ENCODE measurements at places on chromosomes 11 and 22. TPM values are rescaled to one million over a fixed set of nuclear protein-coding genes. Genes with fewer than 3 reads are reported as not detected.

DNA sequence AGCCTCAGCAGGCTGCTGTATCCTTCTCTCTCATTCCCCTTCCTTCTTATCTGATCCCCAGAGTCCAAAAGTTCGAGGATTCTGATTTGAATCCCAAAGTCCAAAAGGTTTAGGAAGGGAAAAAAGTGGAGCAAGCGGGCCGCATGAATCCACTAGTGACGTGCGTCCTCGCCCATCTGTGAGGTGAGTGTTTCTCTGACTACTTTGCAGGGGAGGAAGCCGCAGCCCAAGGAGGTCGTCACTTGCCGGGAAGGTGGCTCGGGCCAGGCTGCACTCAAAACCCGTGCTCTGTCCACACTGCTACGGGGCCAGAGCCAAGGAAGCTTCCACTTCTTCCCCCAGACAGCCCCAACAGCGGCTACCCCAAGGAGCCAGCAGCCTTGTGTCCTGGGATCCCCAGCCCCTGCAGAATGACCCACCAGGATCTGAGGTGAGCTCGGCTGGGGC lies 16.3 kb downstream of the SLC25A18 start:
- DNase-seq = no peak

DNA sequence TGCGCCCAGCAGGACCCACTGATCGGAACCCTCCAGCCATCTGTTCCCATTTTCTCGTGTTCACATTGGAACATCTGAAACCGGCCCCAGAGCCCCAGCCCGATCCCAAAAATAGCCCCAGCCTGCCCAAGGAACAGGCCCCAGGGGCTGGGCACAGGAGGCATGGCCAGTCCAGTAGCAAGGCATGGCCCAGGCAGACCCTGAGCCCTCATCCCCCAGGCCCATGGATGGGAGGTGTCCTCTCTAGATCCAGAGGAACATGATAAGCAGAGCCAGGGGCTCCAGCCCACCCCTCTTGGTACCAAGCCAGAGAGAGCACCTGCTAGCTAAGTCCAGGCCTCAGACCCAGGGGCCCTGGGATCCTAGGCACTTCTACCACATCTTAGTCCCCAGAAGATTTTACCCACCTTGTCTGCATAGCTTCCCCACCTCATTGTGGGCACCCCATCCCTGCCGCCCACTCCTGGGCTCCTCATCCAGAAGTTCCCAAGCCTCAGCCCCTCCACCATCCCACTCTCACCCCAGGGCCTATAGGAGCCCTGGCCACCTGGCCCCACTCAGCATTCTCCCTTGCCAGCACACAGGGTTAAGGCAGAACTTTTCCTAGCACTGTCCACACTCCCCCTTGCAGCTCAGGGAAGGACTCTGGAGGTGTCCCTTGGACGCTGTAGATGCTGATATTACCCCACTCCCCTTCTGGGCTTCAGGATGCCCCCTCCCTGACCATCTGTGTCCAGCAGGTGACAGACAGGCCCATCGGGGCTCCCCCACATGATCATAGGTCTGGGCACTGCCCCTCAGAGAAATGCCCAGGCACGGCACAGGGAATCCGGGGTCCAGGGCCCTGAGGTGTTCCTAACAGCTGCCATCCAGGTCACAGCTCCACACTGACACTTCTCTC lies 9.5 kb downstream of the BCL9L start:
- no peak for DNase-seq

- DNase-seq = no peak
Measured at GRCh38 chr22:25690798-25691197, 51.2 kb upstream of the MYO18B start.

- DNase-seq = no peak
Measured at GRCh38 chr11:69630017-69630416, 10.9 kb upstream of the CCND1 start.

GRCh38 chr11:67289226-67289650 lies at the start of gene ANKRD13D:
Gene ANKRD13D (plus strand): TSS chr11:67289303. CDS start chr11:67289461, 158 bp downstream.
- no peak for DNase-seq

DNA sequence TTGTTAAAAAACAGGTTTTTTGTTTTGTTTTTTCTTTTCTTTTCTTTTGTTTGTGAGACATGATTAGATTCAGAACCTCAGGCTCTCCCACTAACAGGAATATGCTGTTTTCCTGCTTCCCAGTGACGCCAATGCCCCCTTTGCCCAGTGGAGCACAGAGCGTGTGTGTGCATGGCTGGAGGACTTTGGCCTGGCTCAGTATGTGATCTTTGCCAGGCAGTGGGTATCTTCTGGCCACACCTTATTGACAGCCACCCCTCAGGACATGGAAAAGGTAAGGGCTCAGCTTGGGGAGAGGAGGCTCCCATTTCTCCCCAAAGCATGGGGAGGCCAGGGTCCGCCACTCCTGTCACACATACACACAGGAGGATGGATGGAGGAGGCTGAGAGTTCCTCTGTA lies 25.0 kb downstream of the CYB5R2 start:
- DNase-seq = no peak

GRCh38 chr22:38406617-38407016 lies 48.4 kb downstream of the KCNJ4 start:
- no peak for DNase-seq

DNA sequence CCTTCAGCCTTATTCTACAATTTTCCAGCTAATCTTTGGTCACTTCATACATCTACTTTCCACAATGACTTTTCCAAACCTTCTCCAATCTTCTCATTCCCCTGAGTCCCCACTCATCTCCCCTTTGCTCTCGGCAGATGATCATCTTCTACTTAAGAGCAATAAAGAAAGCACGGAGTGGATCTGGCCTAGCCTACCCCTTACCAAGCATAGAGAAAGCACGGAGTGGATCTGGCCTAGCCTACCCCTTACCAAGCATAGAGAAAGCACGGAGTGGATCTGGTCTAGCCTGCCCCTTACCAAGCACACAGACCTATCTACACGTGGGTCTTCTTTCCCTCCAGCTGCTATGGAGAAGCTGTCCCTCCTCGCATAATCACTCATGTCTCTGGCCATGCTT lies 558.6 kb downstream of the OPCML start:
- DNase-seq = no peak

DNA sequence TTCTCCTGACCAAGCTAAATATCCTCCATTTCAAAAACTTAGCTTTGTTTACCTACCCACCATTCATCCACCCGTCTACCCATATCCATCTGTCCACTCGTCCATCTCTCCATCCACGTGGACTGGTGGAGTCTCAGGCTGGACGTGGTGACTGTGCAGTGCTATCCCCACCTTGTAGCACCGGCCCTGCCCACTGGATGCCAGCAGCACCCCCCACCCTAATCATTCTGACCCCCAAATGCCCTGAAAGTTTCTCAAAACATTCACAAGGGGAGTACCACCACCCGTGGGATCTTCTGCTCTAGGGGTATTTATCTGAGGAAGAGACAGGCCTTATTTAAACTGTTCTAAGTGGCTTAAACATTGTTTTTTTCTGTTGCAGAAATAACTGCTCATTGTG lies 206.4 kb downstream of the TBC1D22A start:
- no peak for DNase-seq

DNA sequence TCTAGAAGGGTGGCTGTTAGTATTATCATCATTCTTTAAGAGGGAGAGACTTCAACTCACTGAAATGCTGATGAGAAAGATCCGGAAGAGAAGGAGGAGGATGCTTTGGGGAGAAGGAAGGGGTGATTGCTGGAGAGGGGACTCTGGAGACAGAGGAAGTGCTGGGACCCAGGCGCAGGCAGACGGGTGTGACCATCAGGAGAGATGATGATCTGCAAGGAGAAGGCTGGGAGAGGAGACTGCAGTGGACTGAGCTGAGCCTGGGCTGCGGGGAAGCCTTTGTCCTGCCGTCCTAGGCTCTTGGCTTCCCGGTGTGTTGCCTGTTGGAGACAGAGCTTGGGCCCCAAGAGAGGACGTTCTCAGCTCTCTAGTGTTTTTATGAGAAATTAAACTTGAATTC lies 22.6 kb downstream of the RASD2 start:
- no peak for DNase-seq

GRCh38 chr11:26331911-26332571 lies at the start of gene ANO3:
Gene ANO3 (plus strand): TSS chr11:26332130. CDS start chr11:26332276, 146 bp downstream.
- peak; percentile 3 for DNase-seq

GRCh38 chr11:125276619-125276976 lies 112.0 kb downstream of the PKNOX2 start:
- DNase-seq = no peak

- DNase-seq = no peak
Measured at GRCh38 chr11:120224972-120225909, 14.4 kb downstream of the OAF start.

DNA sequence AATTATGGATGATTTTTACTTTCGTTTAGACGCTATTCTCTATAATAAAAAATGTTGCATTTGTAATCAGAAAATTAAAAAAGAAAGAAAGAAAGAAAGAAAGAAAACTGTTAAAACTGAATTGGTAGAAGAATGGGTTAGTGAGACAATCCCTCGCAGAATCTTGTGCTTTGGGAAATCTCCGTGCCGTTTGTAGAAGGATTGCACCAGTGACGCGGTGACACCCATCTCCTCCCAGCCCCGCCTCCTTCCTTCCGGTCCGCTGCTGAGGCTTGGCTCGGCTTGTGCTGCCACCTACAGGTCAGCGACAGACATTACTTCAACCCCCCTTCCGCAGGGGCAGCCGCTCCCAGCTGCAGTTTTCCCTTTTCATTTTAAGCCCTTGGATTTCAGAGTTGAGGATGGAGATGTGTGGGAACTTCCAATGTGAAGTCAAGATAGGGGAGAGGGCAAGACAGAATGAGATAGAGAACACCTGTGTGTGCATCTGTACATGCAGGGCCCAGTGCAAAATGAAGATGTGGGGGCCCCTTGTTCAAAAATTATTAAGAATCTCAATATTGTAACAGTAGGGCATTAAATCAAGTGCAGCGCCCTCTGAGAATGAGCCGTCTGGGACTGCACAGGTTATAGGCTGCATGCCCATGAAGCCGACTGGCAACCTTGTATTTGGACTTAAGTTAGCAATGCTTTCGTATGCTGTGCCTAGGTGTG lies 41.1 kb downstream of the TST start:
- peak; percentile 29 for DNase-seq

- no peak for DNase-seq
Measured at GRCh38 chr11:17458268-17458667, 18.4 kb downstream of the ABCC8 start.

DNA sequence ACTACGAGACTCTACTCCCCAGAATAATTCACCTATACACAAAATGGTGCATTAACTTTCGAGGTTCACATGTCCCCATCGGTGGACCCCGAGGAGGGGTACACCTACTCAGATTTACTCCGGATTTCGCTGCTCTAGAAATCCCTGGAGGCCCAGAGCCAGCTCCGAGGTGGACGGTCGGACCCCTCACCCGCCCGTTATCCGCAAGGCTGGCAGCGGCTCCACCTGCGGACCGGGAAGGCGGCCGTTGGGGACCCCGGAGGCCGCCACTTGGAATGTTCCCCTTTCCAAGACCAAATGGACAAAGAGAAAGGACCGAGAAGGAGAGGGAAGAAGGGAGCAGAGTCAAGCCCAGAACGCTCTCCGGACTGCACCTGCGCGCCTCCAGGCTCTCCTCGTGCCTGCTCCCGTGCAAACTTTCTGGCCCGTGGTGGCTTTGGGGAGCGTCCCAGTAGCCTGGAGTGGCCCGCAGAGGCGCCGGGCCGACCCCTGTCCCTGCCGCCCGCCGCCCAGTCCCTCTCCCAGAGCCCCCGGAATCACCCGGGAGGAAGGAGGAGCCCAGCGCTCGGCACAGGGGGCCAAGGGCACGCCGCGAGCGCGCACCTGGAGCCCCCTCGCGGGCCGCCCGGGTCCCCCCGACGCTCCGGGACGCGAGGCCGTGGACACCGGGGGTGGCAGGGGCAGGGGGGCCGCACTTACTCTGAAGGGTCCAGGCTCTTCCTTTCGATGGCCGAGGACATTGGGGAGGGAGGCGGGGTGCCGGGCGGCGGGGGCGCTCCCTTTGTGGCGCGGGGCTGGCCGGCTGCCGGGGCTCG lies 23.0 kb downstream of the LMO2 start:
- no peak for DNase-seq

DNA sequence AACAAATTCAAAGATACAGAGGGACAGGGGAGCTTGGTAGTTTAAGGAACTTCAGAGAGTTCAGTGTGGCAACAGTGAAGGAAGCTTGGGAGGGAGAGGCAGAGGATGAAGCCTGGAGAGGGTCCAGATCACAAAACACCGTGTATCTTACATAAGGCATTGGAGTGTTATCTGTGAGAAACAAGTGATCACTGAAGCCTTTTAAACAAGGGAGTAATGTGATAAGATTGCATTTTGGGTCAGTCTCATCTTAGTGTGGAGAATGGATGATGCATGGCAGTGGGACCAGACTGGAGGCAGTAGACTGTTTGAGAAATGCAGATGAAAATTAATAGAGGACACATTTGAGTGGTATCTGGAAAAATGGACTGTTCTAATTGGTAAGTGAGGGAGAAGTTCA lies 79.4 kb downstream of the EXT2 start:
- DNase-seq = no peak

DNA sequence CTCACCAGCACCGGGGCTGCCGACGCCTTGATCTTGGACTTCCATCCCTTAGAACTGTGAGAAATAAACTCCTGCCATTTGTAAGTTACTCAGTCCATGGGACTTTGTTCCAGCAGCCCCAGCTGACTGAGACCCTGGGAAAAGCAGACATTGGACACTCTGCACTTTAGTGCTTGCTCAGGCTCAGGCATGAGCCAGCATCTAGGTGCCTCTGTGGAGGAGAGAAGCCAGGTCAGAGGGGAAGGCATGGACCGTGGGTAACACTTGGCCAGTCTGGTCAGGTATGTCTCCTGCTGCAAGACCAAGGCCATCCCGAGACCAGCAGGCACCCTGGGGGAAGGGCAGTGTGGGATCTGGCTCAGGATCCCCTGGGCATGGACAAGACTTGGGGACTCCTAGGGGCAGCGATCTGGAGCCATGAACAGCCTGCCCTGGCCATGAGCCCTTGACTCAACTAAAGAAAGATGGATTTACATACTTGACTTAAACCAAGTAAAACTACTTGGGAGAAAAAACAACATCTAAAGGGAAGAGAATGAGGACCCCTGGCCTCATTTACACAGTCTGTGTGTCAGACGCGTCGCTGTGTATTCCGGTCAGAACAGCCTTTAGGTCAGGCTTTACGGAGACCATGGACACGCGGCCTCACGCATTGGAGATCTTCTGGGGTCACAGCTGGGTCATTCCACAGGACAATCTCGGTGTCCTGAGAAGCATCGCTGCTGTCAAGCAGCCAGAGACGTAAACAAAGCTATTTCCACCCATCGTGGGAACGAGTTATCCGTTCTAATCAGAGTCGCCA lies 497.1 kb downstream of the BRD1 start:
- no peak for DNase-seq

Gene PARVG
- not detected for total RNA-seq

Gene SYCE3
- 2.6 TPM for total RNA-seq

Gene TESMIN
- 10.8 TPM for total RNA-seq

Gene GAL3ST3
- 0.23 TPM for total RNA-seq

All from glomerular endothelial cell (primary cell).